ENCODE measurements at places on chromosomes 7 and 10.

- peak; percentile 70 for DNase-seq
Observed at GRCh38 chr10:128150045-128150493, 23.8 kb upstream of the MKI67 start.

DNA sequence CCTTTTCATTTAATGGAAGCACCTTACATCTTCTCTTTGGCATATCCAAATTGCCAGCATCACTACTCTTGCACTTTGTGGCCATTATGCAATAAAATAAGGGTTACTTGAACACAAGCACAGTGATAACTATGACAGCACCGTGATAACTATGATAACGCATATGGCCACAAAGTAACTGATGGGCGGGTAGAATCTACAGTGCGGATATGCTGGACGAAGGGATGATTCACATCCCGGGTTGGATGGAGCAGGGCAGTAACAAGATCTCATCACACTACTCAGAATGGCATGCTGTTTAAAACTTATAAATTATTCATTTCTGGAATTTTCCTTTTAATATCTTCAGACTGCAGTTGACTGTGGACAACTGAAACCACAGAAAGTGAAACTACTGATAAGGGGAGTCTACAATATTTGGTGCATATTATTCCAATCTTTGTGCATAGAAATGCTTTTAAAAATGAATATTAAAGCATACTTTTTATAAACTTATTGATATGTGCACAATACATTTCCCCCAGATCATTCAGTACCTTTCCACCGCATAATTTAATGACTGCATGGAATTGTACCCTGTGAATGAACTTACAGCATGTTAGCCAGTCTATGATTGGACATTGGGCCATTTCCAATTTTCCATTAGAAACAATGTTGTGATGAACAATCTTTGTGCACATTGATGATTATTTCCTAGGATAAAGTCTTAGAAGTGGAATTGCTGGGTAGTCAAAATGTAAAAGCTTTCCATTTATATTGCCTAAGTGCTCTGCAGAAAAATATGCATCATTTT is 136.4 kb downstream of the WNT2 start:
- DNase-seq, result no peak

GRCh38 chr7:30760514-30761213 is 8.7 kb downstream of the INMT start:
- no peak for DNase-seq

DNA sequence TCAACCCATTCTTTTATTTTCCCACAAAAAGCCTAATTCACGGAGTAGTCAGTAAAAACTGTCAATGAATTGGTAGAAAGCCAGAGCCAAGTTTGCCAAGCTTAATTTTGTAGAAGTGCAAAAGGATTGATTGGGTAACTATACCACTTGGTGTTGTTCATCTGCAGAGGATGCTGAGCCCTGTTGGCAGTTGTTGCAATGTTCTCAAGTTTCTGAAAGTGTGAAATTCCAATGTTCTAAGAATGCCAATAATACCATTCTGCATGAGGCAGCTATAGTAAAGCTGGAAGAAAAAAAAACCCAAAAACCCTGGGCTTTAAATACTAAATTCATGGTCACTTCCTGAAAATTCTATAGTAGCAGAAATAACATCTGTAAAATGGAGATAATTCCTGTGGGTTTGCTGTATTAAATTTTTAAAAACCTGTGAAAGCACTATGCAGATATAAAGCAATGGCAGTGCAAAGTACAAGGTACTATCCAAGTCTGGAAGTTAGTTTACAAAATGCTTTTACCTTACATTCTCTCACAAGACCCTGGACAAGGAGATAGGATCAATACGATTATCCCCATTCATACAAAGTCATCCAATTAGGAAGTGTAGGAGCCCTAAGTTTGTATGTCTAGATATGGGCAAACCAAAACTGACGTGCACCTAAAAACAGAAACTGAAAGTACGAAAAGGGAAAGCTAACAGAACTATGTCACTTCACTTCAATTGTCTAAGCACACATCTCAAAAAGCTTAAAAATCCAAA is 6.0 kb upstream of the PON1 start:
- DNase-seq, result no peak

- DNase-seq, result peak; percentile 30
Observed at GRCh38 chr7:56287429-56288138, 171.4 kb upstream of the NUPR2 start.

DNA sequence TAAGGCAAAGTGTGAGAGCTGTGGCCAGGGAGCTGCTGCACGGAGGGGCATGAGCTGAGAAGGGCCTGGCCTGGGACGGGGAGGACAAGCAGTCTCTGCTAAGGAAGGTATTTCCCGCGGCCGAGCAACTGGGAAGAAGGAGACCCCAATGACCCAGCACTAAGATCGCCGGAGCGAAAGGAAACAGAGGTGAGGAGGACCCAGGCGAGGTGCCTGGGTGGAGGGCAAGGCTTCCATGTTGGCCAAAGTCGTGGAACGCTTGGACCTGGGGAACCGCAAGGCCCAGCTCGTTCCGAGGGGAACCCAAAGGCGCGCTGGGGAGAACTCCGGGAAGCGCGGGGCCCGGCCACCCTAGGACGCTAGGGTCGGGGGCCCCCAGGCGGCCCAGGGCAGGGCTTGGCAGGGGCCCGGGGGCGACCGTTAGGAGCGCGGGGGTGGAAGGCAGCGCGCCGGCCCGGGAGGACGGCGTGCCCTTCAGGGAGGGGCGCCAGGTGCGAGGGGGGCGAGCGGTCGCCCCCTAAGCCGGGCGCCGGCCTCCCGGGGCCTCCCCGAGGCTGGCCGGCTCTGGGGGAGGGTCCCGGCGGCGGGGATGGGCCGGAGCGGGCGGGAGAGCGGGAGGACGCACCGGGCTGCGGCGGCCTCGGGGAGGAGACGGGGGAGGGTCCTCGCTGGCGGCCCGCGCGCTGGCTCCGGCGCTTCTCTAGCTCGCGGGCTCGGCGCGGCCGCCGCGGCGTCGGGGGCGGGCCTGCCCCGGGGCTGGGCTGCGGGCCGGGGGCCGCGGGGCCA is 545 bp downstream of the GIGYF1 start:
- DNase-seq, result no peak

DNA sequence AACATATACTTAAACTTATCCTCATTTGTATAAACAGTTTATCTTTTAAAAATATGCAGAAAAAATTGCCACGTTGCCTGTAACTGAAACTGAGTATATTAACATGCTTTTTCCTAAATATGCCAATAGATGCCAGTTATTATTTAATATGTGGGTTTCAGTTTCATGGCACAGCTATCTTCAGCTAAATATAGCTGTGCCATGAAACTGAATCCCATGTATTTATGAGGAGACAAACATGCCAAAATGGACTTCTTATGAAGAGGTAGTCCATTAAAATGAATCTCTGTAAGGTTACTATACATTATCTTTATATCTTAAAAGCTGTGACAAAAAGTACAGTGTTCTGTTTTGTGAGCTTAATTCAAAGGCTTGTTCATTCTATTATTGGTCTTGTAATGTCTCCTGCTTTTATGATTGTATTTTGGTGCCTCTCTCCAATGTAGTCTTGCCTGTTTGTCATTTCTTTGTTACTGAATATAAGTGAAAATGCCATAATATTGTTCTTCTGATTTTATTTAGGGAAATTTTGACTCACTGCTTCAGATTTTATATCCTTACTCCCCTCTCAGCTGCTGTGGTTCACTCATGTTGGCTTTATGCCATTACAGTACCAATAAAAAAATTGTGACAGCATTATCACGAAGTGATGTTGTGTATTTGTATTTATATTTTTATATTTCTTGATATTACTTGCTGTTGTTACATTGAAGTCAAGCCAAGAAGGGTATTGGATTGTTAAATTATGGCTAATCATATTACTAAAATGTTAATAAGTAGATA is 34.3 kb upstream of the CACNA2D1 start:
- no peak for DNase-seq

- DNase-seq, result no peak
Observed at GRCh38 chr10:4080225-4080805, 295.3 kb upstream of the KLF6 start.

GRCh38 chr10:73944356-73945100 is 33.6 kb downstream of the PLAU start:
- DNase-seq, result no peak

DNA sequence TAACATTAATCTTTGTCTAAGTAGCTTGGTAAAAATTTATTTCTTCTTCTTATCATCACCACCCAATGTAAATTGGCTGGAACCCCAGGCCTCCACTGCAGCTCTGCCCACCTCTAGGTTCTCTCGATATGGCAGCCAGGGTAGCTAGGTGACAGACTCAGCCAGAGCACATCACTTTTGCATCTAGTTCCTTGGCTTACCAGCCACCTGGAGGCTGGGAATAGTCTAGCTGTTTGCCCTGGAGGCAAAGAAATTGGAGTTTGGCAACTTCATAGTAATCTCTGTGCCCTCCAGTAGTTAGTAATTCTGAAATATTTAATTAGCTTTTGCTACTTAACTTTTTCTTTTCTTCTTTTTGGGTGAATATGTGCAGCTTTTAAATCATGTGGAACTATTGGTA is 9.4 kb downstream of the IFRD1 start:
- DNase-seq, result no peak

GRCh38 chr10:201328-201771 is 66.1 kb downstream of the ZMYND11 start:
- no peak for DNase-seq

DNA sequence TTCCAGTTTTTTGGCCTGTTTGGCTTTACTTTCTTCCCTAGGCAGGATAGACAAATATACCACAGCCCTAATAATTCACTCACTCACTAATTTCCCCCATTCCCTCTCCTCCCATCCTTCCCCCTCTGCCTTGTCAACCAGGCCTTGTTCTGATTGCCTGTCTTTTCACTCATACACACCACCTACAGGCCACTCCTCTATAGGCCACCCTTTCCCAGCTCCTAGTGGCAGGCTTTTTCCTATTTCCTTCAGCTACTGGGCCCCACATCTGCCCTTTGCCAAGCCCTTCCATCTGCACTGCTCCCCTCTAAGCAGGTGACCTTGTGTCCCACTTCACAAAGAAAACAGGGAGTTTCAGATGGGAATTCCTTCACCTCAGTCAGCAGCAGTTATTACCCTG is 59.8 kb upstream of the MSRB2 start:
- DNase-seq, result no peak

- DNase-seq, result no peak
Observed at GRCh38 chr10:5633166-5633749, 33.1 kb downstream of the ASB13 start.

DNA sequence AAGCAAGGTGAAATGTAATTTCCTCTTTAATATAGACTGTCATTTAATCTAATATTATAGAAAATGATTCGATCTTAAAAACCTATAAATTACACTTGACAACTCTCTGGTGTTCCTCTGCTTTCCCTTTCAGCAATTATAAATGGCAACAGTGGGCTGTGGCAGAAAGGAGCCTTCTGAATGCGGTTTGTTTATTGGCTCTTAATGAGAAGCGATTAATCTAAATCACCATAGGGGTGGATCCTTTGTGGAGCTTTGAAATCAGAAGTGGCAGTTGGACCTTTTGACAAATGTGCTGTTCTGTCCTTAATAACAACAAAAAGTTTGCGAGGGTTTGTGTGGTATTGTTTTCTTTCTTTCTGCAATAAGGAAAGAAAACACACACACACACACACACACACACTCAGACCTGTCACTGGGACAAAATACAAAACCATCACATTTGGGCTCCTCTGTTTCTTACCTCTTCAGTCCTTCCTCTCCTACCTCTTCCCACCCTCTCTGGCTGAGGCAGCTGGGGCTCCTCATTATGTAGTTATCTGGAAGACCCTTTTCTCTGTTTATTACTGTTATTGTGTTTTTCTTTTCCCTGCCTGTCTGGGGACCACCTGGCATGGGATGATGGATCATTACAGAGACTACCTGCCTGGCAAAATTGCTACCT is 316.2 kb downstream of the SORCS3 start:
- DNase-seq, result no peak

DNA sequence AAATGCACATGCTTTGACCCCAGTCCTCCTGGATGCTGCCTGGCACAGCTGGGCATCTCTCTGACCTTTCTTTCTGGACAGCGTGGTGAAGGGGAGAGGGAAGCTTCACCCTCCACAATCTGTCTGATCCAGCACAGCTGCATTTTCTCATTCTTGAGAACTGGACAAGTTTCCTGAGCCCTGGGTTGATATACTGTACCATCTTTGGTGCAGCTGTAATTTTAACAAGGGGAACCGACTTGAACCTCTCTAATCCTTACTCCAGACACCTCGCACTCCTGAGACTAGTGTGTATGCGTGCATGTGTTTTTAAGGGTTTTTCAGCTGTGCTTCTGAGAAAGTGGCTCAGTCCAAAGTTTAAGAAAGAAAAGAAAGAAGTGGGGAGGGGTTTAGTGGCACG is 655.7 kb downstream of the INHBA start:
- no peak for DNase-seq

DNA sequence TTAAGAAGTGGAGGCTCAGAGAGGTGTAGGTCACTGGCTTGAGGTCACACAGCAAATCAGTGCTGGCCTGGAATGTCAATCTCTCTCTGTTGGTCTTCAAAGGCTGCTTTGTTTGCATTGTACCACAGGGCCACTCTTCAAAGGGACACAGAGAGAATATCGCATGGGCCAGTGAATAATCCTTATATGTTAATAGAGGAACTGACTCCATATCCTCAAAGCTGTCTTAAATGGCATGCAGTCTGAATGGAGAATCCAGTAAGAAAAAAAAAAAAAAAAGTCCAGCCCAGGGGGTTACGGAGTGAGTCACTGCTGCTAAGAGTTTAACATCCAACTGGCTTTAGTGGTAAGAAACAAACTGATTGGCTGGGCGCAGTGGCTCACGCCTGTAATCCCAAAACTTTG is 54.1 kb downstream of the NRAP start:
- DNase-seq, result no peak

DNA sequence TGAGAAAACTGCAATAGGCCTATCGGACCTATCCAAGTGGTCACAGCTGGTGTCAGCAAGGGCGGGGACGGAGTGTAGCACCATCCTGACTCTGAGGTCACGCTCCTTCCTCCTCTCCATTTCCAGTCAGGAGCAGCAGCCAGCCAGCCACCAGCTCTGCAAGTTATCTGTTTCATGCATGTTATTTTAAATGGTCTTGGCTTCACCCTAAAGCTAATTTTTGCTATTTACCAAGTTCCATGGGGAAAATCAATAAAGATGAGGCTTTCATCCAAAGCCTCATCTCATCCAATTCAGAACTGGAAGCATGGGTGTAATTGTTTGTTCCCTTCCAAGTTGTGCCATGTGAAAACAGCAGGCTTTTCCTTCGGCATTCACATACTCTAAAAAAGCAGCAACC is 49.3 kb downstream of the ICA1 start:
- no peak for DNase-seq

GRCh38 chr10:22341190-22341925 is 3.9 kb upstream of the SPAG6 start:
- DNase-seq, result no peak

DNA sequence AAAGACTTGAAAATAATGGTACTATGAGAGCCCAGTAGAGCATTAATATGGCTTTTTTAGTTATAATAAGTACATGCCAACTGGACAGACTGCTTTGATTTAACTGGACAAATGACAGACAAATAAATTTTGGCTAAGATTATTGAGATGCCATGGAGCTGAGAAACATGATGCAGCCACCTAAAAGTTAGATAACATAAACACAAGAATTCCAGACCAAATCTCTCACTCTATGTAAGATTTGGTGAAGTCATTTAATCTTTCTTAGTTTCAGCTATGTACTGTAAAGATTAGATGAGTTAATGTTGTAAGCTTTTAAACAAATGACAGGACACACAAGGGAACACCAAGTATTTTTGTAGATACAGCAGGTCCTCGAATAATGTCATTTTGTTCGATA is 118.2 kb downstream of the CACNA2D1 start:
- DNase-seq, result no peak

Data from midbrain (tissue), 1 donor.